ENCODE measurements at places on chromosomes 4 and X.

GRCh38 chr4:60809486-60809800, 390.7 kb upstream of the ADGRL3 start:
- no peak for DNase-seq

DNA sequence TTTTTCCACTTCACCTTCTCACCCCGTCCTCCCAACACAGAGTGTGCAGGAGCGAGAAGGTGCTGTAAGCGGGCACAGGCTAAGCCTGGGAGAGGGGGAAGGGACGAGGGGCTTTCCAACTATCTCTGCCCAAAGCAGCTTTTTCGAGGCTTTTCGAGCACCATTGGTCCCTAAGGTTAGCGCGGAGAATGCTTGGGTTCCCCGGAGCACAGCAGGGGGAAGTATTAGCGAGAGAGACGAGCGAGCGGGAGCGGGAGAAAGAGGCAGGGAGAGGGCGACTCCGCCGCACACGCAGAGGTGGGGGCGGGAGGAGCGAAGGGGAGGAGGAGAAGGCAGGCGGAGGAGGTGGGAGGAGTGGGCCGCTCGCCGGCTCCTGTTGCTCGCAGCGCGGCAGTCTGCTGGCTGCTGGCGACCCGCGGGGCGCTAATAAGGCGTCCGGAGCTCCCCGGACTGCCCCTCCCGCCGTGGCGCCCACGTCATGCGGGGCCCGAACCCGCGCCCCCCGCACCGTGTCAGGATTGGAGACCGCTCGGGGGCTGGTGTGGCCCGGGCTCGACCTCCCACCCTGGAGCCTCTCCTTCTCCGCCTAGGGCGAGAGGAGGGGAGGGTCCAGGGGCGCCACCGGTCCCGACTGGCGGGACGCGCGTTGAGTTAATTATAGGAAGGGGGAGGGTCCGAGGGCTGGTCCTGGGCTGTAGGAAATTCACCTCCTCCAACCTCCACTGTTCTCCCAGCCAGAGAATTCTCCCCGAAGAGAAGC, at the start of gene ADAMTS3:
TSS of gene ADAMTS3 (minus strand) at position 263 of the 760 bp plus-strand sequence. CDS start 459 bp downstream, outside the sequence.
- no peak for DNase-seq

DNA sequence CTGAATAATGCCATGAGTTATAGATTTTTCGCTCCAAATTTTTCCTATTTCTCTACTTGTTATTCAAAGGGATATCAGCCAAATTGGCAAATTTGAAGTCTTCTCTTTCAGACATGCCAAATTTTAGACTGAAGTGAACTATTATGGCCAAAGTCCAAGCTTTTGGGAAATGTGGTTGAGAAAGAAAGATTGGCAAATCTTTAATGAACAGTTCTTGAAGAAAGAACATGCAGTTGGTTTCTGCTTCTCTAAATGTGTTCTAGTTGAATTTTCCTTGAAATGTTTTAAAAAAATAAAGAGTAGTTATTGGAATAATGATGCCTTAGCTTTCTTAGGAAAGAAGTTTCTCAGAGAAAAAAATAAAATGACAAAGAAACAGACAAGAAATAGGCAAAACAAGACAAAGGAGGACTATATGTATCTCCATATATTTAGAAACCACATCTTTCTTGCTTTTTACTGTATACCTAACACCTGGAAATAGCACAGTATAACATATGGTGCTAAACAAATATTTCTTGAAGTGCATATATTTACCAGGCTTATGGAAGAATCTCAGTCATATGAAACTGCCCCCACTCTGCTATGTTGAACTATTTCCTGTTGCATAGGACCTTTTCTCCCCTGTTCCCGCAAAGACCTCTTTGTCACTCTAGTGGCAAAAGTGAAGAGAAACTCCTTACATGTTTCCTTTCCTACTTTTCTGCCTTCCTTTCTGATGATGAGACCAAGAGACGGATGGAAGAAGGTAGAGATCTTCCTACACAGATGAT, 250.0 kb downstream of the ARHGAP24 start:
- no peak for DNase-seq

DNA sequence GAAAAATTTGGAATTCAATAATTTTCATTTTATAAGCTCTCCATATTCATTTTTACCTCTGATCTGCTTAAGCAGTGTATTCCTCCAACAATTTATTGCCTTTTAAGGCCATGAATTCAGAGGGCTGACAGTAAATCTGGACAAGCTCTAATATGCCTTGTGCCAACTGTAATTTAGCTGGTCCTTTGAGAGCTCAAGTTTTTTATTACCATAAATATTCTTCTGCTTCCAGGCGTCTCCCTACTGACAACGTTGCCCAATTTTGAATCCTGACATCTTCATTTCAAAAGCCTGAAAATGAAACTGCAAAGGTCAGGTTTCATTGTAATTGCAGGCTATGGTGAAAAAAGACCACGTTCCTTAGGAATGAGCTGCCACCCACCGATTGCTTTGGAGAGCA, 95.8 kb upstream of the GEMIN8 start:
- DNase-seq, result no peak

GRCh38 chr4:25110527-25111329, 49.5 kb downstream of the SEPSECS start:
- no peak for DNase-seq

Data from effector memory CD4-positive, alpha-beta T cell (primary cell).